Myocyte (in vitro differentiated cells): ENCODE measurements at places on chromosomes 1 and 21.

DNA sequence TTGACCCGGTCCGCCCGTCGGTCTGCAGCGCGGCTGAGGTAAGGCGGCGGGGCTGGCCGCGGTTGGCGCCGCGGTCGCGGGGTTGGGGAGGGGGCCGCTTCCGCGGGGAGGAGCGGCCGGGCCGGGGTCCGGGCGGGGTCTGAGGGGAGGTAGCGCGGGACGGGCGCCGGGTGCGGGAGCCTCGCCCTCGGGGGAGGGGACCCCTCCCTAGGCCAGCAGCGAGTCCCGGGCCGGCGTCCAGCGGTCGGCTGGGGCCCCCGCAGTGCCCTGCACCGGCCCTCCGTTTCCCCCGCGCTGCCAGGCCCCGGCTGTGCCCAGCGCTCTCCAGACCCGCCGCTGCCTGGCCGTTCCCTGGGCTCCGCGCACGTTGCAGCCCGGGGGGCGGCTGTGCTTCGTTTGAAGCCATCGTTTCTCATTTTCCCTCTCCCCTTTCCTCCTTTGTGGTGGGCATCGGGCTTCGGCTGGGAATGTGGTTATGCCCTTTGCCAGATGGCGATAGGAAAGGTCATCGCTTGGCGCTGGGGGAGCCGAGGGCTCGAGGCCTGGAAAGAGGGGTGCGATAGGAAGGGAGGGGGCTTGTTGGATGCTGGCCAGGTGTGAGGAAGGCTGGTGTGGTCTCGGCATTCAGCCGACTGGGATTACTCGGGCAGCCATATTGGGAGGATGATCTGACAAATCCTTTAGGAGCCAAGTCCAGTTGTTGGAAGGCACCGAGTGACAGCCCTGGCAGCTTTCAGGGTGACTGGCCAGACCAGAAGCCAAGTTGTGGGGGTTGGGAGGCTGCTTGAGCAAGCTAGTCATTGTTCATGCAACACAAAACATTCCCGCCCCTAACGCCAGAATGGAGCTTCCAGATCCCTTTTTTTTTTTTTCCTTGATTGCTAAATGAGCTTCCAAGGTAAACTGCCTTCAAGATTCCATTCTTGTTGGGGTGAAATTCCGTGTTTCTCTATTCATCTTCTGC lies 753 bp downstream of the KIF1B start:
- DNase-seq = peak; percentile 98

GRCh38 chr1:64114012-64114525 lies 89.4 kb upstream of the UBE2U start:
- DNase-seq = no peak

DNA sequence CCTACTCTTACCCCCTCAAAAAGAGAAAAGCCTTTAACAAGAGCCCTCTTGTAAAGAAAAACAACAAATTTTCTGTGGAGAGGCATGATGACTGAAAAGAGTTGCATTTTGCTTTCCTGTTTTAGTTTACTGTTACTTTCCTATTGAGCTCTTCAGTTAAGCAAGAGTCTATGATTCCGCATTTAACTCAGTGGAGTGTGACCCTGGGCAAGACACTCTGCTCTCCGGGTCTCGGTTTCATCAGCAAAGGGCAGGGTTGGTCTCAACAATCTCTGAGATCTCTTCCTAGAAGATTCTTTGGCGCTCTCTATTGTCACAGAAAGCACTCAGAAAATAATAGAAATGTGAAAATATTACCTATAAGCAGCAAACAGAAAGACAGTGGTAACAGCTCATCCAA lies 175.7 kb downstream of the TGFBR3 start:
- no peak for DNase-seq

- DNase-seq = no peak
Measured at GRCh38 chr1:63746129-63746864, 27.5 kb upstream of the ROR1 start.

DNA sequence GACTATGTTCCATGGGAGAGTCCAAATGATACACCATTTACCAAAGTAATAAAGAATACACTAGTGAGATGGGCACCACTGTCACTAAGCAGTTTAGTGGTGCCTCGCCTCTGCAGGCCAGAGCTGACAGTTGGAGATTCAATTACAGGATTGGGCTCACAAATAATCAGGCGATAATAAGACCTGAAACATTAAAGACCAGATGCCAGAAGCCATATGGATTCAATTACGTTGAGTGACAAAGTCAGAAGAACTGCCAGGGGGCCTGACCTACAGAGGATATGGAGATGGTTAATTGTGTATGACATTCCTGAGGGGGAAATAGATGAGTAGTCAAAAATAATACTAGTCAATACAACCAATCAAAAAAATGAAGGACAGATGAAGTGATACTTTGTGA lies 65.2 kb upstream of the ST6GALNAC5 start:
- no peak for DNase-seq

- peak; percentile 94 for DNase-seq
Measured at GRCh38 chr1:16181887-16182719, 26.2 kb upstream of the EPHA2 start.

- peak; percentile 39 for DNase-seq
Measured at GRCh38 chr1:22290611-22291010, 147.7 kb upstream of the WNT4 start.

GRCh38 chr1:178944729-178945128 lies 73.9 kb upstream of the ANGPTL1 start:
- no peak for DNase-seq

DNA sequence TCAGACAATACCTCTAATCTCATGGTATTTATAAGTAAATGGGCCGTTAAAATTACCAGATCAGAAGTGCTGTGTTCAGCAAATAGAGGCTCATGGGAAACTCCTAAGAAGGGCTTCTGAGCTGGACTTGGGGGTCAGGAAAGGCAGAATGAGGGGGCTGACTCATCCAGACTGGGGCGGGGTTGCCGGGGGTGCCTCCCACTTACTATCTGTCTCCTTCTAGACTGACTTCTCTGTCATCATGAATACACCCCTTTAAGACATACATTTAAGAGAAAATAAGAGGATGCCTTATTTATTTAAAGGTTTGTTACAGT lies 96.0 kb upstream of the ERRFI1 start:
- DNase-seq = no peak

- DNase-seq = no peak
Measured at GRCh38 chr1:197011614-197012013, 34.3 kb downstream of the CFHR5 start.

DNA sequence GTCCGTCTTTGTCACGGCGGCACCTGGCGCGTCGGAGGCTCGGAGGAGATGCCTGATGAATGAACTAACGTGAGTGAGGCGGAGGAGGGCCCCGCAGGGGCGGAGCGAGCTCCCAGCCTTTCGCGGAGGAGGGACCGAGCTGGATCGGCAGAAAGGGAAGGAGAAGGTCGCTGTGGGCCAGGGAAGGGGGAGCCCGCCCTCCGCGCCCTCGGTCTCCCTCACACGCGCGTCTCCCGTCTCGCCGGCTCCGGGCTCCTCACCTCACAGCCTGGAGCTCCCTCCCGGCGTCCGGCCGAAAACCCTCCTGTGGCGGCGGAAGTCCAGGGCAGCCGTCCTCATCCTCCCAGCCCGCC lies 519 bp downstream of the ZNF496 start:
- DNase-seq = peak; percentile 77

DNA sequence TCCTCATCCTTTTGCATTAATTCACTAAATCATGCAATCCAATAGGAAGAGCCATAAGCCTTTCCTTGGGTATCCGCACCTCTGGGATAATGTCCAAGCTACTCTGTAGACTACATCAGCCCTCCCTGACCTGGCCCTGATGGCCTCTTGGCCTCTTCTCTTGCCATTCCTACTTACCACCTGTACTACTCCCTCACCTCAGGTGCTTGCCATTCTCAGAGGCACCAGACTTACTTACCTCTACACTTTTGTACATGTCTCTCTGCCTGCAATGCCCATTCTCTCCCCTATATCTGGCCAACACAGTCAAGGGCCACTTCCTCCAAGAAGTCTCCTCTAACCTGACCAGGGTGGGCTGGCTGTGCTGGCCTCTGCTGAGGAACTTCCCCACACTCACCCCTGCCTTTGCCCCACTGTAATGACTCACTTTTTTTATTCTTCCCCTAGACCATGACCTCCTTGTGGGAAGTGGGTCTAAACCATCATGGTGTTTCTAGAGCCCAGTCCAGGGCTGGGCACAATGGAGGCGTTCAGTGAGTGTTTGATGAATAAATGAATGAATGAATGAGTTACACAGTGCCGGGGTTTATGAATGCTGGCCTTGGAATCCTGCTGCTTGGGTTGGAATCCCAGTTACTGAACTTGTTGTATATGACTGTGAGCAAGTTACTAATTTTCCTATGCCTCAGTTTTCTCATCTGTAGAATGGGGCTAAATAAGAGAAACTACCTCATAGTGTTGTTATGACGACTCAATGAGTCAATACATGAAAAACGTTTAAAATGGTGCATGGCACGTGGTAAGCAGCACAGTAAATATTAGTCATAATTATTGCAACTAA lies 179.8 kb downstream of the FOXD2 start:
- DNase-seq = no peak

DNA sequence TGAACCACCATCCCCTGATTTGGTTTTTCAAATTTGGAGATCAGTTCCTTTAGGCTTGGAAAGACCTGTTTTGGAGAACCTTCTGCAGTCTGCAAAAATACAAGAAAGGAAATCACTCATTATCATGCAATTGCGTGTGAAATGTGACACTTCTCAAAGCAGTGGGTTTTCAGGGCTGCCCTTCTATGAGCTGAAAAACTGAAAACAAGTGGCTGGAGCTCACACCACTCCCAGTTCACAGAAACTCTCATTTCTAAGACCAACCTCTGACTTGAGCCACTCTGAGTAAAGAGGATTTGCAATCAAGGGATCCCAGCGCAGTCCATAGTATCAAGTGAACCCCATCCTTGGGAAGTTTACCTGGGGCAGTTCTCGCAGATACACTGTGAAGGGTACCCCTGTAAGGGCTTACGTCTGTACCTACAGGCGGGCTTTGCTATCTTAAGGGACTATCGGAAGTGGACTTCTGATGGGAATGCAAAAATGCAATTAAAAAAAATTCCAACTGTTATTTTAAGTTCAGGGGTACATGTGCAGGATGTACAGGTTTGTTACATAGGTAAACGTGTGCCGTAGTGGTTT lies 12.8 kb downstream of the SH2D1B start:
- no peak for DNase-seq

DNA sequence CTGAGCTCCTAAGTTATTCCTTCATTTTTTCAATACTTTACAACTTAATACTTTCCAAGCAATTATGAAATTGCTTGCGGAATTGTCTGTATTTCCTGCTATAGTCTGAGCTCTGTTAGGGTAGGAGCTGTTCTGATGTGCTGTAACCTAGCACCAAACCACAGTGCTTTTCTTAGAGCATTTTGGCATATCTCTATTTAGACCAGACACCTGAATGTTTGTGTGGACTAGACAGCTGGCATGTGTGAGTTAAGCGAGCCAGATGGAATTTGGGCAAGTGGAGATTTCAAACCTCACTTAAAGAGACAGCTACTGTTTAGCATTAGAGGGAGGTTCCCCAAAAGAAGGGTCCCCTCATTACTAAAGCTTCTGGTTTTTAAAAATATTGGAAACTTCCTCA lies 106.1 kb downstream of the RWDD3 start:
- peak; percentile 88 for DNase-seq

DNA sequence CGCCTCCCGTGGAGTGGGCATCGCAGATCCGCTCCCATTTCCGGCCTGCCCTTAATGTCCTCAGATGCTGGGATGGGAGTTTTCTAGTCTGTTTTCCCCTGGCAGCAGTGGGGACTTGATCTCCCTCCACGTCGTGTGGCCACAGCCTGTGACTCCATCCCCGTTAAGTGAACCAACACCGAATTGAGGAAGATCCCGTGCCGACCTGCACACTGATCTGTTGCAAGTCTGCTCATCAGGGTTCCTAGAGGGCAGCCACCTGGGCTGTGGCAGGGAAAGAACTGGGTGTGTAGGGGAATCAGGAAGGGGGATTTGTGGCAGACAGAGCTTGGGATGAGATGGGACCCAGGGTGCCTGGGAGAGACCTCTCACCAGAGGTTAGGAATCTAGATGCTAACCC lies 23.3 kb upstream of the CDK18 start:
- DNase-seq = no peak

GRCh38 chr21:33008333-33009051 lies 17.2 kb upstream of the OLIG2 start:
- no peak for DNase-seq

GRCh38 chr1:237448042-237448441 lies 406.1 kb downstream of the RYR2 start:
- DNase-seq = no peak

DNA sequence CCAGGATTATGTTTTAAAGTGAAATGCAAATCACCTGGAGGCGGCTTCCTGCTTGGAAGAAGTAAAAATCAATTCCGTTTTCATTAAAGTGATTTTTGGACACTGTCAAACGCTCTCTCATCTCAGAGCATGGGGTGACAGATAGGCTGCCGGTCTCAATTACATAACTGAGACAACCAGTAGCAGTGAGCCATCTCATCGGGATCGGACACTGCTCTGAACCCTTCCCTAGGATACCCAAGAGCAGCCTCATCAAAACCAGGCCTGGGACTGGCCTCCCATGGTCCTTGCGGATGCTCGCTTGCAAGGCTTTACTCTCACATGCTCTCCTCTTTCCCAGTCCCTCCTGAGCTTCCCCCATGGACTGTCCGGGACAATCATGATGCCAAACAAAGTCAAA lies 12.1 kb downstream of the KCND3 start:
- DNase-seq = no peak

GRCh38 chr1:192966073-192966472 lies 93.1 kb downstream of the UCHL5 start:
- no peak for DNase-seq

DNA sequence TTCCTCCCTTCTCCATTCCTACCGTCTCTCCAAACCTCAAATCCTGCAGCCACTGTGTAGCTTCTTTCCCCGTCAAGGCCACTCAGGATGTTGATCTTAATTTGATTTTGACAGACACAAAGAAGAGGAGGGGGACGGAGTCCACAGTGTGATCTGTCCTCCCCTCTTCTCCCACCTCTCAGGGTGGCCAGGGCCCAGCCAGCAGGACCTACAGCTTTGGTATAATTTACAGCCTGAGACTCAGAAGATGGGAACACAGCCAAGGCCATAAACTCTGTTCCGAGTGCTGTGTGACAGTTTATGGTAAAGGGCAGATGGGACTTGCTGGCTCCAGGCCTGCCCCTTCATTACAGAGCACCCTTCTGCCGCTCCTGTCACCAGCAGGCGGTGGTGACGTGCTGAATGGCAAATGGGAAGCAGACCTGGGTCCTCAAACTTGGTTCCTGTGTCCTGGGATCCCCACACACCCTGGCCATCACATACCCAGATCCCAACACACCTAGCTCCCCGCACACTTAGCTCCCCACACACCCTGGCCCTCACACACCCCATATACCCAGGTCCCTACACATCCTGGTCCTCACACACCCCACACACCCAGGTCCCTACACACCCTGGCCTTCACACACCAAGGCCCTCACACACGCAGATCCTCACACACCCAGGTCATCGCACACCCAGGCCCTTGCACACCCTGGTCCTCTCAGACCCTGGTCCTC lies 71.6 kb downstream of the CD2 start:
- DNase-seq = peak; percentile 79
